ENCODE measurements at places on chromosomes 4 and X.

DNA sequence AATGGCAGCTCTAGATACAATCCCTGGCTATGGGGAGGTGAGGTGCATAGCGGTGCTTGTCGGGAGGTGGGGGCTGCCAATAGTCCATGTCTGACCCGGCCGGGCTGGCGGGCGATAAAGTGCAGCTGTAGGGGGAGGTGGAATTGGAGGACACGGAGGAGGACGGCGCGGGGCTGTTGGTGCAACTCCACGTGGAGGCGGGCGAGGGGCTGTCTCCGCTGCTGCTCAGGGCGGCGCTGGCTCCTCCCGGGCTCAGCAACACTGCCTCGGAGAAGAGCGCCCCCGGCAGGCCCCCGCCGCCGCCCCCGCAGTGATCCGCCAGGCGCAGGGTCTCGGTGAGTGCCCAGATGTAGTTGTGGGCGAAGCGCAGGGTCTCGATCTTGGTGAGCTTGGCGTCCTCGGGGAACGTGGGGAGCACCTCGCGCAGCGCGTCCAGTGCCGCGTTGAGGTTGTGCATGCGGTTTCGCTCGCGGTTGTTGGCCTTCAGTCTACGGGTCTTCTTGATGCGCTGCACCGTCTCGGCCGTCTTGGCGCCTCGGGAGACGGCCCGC lies 1.3 kb downstream of the NEUROG2 start:
- DNase-seq, result peak; percentile 14

GRCh38 chr4:133162941-133163340 lies 13.8 kb downstream of the PCDH10 start:
- no peak for DNase-seq

- DNase-seq, result no peak
Observed at GRCh38 chrX:148576396-148576795, 76.0 kb downstream of the AFF2 start.

DNA sequence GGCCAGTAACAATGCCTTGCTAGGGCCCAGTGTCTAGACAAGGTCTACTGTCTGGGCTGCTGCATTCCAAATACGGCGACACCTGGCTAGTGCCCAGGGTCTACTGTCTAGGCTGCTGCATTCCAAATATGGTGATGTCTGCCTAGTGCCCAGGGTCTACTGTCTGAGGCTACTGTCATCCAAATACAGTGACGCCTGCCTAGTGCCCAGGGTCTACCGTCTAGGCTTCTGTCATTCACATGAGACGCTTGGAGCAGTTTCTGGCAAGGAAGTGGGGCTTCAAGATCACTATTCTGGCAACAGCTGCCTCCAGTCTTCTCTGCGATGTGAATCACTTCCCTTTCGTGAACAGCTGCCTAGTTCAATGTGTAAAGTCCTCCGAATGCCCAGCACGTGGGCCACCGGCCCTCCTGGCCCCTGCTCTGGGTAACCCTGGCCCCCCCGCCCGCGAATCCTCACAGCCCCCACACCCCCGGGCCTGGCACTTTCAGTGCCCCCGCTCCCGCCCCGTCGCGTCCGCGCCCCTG lies 12.7 kb downstream of the ACOX3 start:
- DNase-seq, result peak; percentile 62

GRCh38 chr4:105496899-105497298 lies 23.0 kb upstream of the PPA2 start:
- no peak for DNase-seq

DNA sequence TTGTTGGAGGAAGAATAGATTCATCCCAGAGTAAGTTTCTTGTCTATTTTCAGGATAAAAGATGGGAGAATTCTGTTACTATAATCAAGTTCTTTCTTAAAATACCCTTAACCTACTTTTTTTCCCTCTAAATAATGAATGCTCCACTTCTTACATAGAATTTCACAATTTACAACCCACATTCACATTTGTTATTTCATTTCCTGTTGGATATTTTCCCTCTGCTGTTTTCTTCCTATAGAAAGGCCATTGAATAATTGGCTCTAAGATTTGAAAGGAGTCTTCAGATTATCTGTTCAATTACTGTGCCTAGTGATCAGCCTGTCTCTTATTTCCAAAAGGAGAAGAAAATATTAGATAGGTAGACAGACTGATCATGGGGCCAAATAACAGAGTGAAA lies 79.7 kb downstream of the CPE start:
- no peak for DNase-seq

DNA sequence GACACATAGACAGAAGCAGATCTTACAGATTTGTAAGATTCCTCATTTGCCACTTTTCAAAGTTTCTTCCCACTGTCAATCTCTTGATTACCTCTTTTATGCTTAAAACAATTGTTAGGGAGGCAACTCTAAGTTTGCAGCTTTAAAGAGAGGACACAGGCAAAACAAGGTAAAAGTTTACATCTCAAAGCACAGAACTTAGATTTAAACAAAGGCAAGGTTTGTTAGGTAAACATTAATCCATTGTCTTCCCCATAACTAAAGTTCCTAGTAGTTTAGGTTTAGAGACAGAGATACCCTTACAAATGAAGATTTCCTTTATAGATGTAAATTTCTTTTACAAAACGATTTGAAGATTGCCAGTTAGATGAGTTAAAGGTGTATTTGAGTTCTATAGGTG lies 176.9 kb downstream of the AASDH start:
- DNase-seq, result no peak

DNA sequence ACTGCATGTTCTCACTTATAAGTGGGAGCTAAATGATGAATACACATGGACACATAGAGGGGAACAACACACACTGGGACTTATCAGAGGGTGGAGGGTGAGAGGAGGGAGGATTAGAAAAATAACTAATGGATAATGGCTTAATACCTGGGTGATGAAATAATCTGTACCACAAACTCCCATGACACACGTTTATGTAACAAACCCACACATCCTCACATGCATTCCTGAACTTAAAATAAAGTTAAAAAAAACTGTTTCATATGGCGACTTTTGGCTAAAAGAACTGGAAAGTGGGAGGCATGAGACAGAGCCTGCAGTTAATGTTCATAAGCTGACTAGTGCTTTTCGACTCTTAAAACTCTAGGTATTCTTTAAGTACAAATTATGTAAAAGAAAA lies 98.9 kb upstream of the NPFFR2 start:
- no peak for DNase-seq

DNA sequence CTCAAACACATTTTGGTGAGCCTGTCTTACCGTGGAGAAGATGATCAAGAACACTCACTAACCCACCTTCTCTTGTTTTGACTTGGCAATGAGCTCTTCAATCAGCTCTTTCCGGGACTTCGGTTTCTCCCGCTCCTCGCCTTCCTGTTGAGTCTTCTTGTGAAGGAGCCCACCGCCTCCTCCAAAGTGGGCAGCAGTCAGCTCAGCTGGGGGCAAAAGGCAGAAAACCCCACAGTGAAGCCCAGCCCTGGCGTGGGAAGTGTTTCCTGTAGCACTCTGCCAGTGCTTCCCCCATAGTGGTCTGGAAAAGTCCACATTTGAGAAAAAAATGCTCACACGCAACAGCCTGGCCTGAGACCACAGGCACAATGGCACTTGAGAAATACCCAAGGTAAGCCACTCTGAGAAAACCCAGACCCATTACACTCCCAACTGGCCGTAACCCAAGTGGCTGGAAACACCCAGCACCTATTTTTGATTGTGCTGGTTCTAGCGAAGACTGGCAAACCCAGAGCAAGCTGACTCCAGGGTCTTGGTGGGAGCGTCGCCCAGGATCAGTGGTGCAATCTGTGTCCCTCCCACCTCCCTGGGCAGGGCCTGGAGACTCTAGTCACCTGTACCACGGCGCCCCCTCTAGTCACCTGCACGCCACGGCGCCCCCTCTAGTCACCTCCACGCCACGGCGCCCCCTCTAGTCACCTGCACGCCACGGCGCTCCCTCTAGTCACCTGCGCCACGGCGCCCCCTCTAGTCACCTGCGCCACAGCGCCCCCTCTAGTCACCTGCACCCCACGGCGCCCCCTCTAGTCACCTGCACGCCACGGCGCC lies 8.6 kb downstream of the NOP14 start:
- no peak for DNase-seq

GRCh38 chr4:139901531-139902320 lies 236.1 kb downstream of the MGST2 start:
- DNase-seq, result peak; percentile 47

DNA sequence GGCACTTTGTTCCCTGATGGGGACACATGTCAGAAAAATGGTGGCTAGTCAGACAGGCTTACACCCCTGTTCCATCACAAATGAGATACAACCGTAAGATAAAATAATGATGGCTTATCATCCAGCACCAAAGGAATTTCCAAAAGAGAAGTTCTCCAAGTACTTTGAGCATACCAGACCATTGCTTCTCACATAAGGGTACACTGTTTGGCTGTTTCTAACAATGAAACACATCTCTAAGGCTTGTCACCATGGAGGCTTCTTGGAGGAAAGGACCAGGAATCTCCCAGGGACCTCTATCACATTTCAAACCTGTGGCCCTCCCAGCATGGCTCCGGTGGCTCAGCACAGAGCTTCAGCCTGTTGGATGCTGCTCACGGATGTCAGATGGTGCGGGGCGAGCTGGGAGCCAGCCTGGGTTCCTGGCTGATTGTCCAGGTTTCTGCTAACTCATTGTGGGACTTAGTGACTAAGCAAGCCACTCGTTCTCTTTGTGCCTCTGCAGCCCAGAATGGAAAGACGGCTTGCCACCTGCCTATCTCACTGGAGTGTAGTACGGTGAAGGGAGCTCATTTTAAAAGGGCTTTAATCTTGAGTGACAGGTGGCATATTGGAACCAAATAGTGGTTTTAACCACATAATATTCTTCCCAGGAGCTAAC lies 54.5 kb downstream of the FHDC1 start:
- DNase-seq, result no peak

GRCh38 chrX:42920752-42921151 lies 142.8 kb upstream of the PPP1R2C start:
- no peak for DNase-seq

GRCh38 chr4:3331511-3332394 lies 38.9 kb downstream of the RGS12 start:
- DNase-seq, result peak; percentile 91

- no peak for DNase-seq
Observed at GRCh38 chr4:24923550-24923949, 10.7 kb upstream of the CCDC149 start.

DNA sequence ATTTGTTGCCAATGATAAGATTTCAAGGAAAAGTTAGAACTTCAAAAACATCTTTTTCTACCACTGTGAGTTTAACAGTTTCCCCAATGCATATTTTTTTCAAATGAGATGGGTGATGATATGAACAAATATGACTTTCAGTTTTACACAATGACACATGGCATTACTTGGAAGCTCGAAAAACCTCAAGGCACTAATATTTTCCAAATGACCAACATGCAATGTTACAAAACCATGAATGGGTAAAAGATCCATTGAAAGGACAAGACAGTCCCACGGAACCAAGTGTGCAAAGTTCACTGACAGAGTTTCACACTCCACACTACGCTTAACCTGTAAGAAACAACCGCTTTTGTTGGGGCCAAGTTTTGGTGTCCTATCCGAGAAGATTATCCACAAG lies 84.5 kb downstream of the CD99L2 start:
- DNase-seq, result no peak

DNA sequence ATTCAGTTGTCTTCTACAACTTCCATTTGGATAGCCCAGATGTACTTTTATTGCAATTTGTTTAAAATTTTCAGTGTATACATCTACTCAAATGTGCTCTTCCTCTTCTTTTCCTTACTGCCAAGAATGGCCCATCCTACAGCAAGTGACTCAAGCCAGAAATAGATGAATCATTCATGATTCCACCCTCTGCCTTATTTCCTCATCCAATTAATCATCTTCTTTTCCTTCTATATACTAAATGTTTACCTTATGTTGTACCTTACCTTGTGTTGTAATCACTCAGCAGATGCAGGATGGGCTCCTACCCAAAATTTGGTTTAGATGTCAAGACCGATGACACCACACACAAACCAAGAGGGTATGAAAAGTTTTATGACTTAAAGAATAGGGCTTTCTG lies 437.8 kb downstream of the GRXCR1 start:
- peak; percentile 76 for DNase-seq

- no peak for DNase-seq
Observed at GRCh38 chrX:32116047-32116446, 1044.2 kb upstream of the FTHL17 start.

GRCh38 chr4:187128976-187129375 lies 405.3 kb upstream of the FAT1 start:
- no peak for DNase-seq

GRCh38 chr4:128244379-128244778 lies 43.2 kb downstream of the PGRMC2 start:
- DNase-seq, result peak; percentile 24

DNA sequence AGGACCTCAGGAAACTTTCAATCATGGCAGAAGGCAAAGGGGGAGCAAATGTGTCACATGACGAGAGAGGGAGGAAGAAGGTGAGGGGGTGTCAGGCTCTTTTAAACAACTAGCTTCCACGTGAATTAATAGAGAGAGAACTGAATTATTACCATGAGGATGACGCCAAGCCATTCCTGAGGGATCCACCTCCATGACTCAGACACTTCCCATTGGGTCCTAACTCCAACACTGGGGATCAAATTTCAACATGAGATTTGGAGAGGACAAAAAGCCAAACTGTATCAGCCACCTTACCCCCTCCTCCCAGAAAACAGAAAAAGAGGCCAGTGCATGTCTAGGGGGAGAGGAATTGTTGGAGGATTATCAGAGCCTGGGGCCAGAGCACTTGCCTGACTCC lies 40.4 kb upstream of the LAS1L start:
- no peak for DNase-seq

GRCh38 chrX:39267176-39267575 lies 465.9 kb downstream of the MID1IP1 start:
- no peak for DNase-seq

DNA sequence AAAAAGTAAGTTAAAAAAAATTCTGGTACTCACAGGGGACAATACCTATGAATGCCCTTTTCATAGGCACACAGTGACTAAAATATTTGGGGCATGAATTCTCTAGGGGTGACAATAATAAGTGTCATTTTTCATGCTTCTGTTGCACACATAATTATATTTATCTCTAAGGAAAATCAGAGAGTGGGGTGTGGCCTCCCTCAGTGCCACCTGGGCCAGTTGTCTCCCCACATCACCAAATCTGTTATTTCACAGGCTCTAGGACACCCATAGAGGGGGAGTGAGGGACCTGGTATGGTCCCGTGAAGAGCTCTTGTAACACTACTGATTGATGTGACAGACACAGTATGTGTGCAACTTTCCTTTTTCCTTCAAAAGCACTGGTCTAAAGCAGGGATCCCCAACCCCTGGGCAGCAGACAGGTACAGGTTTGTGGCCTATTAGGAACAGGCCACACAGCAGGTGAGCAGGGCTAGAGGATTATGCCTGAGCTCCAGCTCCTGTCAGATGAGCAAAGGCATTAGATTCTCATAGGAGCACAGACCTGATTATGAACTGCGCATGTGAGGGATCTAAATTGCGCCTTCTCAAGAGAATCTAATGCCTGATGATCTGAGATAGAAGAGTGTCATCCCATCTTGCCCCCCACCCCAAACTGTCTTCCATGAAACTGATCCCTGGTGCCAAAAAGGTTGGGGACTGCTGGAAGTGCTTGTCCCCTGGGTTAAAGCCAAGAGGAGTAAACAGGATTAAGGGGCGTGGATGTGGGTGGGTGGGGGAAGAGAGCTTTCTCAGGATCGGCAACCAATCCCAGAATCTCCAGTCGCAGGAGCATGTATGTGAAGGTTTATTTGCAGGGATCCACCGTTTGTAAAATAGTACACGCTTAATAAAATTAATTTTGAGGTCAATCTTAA lies 856 bp downstream of the SLC9B1 start:
- no peak for DNase-seq

Measured in lung microvascular endothelial cell (primary cell).